Left hindlimb (tissue), 1 donor: ENCODE measurements at places on chromosomes 13 and 19.

DNA sequence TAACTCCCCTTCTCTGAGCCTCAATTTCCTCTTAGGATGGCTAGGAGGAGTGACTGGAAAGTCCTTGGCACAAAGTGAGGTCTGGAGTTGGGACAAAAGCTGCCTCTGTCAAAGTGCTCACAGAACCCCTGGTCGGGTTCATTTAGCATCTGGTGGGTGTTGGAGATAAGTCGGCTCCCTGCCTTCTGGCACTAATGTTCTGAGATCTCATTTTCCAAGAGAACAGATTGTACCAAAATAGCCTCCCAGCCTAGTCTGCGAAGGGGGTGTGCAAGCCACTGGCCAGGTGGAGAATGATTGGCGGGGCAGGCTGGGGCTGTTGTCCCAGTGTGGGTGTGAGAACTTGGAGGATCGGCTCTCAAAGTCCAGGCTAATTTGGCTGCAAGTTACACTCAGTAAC lies 20.7 kb upstream of the NWD1 start:
- peak; percentile 42 for DNase-seq

DNA sequence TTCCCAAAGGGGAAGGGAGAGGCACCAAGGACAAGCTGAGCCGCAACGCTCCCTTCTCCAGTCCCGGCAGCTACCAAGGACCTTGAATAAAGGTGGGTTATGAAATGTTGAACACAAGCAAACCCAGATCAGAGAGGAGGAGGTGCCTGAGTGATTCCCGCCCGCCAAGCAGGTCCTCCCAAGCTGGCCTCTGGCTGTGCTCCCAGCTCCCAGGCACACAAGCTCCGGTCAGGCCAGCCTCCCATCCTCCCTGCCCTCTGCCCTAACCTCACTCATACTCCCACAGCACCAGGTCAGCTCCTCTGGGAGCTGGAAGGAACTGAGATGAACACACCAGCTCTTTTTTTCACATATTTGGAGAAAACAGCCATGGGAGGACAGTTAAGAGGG lies 3.7 kb downstream of the NAPA start:
- no peak for DNase-seq

- DNase-seq = peak; percentile 44
Measured at GRCh38 chr13:51955816-51956603, 55.2 kb downstream of the ATP7B start.

DNA sequence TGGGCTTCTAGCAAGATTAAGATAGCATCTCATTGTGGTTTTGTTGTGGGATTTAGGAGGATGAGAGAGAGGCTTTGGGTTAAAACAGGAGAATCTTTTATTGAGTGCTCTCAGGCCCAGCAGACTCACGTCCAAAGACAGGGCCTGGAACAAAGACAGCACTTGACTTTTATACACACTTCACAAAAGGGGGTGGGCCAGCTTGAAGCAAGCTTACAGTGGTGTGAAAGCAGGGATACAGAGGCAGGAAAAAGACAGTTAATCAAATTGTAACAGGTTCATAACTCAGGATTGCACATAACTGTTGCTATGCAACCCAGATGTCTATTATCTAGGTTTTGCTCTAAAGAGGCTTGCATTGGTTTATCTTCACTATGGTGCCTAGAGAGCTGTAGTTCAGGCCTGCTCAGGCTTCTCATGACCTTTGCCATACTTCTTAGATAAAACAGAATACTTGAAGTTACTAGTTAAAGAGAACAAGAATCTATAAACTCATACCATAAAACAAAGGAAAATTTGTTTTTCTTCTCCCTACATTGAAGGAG lies 42.2 kb upstream of the CEACAM21 start:
- DNase-seq = no peak

GRCh38 chr13:88895261-88895941 lies 1224.2 kb downstream of the SLITRK5 start:
- no peak for DNase-seq

- DNase-seq = no peak
Measured at GRCh38 chr13:98461486-98462240, 115.2 kb downstream of the STK24 start.

- DNase-seq = peak; percentile 33
Measured at GRCh38 chr19:4977299-4978174, 8.6 kb downstream of the KDM4B start.

DNA sequence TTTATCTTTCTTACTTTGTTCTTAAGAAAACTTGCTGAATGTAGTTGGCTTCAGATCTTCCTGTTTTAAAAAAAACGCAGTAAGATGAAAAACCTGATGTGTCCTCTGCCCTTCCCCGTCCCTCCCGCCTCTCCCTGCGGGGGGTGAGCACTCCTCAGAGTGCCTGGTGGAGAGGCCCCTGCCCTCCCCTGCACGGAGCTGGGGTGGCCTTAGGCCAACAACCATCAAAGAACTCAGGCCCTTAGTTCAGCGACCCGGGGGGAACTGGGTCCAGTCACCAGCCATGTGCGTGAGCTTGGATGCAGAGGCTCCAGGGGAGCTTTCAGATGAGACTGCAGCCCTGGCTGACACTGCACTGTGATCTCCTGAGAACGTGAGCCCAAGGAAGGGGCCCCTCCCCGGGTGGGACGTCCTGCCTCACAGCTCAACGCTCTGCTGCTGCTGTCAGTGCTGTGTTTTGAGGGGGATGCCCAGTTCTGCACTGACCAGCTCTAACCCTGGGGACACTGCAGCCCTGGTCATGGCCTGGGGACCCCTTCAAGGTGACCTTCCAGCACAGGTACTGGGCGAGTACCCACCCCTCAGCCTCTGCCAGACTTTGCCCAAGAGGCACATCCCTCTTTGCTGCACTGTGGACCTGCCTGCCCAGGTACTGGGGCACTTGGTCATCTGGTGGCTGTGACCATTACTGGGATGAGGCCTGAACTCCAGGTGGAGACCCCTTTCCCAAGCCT lies 42.7 kb downstream of the ANKRD10 start:
- DNase-seq = no peak

DNA sequence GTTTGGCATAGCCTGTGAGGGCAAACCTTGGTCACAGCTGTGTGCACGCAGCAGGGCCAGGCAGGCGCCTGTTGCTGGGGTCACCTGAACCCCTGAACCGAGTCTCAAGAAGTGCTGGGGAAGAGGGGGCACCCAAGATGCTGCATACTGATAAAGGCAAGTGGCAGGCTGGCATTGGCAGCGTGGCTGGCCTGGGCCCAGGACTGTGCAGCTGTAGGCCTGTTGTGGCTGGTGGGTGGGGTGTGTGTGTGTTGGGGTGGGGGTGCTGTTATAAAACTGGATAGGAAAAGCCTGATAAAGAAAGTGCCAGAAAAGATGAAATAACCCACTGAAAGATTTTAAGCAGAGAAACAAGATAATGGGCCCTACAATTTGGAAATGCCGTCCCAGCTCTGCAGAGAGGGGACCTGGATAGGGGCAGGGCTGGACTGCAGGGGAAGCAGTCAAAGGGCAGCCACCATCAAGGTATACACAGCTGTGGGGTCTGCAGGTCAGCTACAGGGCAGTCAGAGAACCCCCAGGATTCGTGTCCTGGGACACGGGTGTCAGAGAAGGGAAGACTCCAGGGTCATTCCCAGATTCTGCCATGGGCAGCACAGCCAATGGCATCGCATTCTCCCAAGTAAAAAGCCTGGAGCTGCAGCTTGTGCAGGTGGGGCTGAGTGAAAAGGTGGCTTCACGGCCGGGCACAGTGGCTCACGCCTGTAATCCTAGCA lies 33.2 kb downstream of the CILP2 start:
- no peak for DNase-seq
